Suprapubic skin (tissue), 4 donors: ENCODE measurements at places on chromosomes 7 and 10. TPM values are rescaled to one million over a fixed set of nuclear protein-coding genes. Genes with fewer than 3 reads are reported as not detected.

Gene ADAMTS14
- 0.32 TPM for total RNA-seq

Gene HABP2
- not detected for total RNA-seq

Gene GNA12
- 9.7 TPM for total RNA-seq

Gene PRSS2
- not detected for total RNA-seq

Gene ARL3
- 3.6 TPM for total RNA-seq

Gene IL6
- 0.80 TPM for total RNA-seq

Gene GNAT3
- not detected for total RNA-seq

- no peak for DNase-seq
These were observed 41.8 kb downstream of the APBB1IP start for GRCh38 chr10:26479766-26480492.

DNA sequence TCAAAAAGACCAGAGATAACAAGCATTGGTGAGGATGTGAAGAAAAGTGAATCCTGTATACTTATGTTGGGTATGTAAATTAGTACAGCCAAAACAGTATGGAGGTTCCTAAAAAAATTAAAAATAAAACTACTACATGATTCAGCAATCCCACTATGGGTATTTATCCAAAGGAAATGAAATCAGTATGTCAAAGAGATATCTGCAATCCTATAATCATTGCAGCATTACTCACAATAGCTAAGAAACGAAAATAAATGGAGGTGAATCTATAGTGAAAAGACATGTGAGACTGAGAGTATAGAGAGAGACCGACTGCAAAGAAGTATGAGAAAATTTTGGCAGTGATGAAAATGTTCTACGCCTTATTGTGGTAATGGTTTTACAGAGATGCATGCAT, 139.2 kb upstream of the TMEM168 start:
- DNase-seq: no peak

GRCh38 chr7:107396990-107397389, 72.9 kb upstream of the GPR22 start:
- DNase-seq: no peak

DNA sequence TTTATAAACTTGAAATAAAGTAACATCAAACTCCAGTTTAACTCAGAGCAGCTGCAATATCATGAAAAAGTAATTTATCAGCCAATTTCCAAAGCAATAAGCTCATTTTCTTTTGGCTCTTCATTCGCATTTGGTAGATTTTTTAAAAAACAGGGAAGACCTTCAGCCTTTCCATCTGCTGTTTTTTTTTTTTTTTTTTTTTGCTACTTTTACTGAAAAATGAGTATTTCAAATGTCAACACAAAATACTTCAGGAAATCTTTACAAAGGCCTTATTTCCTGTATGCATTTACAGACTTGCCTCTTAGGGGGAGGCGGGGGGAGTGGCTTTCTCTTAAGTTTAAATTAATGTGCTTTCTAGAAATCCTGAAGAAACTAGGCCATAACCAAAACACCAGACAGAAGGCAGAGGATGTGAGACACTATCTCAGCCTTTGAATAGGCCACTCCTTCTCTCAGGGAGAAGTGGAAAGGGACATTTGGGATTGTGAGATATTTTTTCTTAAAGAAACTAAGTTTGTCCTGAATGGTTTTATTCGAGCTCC, 91.8 kb downstream of the COL28A1 start:
- DNase-seq: no peak

GRCh38 chr7:101948650-101949049, 131.2 kb downstream of the CUX1 start:
- DNase-seq: no peak

GRCh38 chr10:14016011-14016536, 314.6 kb downstream of the FRMD4A start:
- DNase-seq: no peak

DNA sequence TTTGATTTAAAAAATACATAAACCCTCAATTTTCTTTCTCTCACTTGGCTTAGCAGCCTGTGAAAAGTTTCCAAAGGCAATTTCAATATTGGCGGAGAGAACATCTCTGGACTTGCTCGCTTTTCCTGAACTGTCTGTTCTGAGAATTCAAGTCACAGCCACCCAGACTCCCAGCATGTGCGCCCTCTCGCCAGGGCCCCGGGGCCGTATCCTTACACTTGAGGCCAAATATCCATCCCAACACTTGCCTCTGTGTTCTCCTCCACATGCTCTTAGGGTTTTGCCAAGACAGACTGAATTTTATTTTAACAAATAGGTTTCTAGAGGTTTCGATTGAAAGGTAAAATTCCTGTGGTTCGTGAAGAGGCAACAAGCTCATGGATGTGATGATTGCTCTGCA, 111.5 kb upstream of the GPR26 start:
- no peak for DNase-seq

- DNase-seq: no peak
These were observed 35.7 kb downstream of the CBX3 start for GRCh38 chr7:26237035-26237807.

- DNase-seq: no peak
These were observed 90.9 kb upstream of the PIP4K2A start for GRCh38 chr10:22805304-22805703.

GRCh38 chr7:81469869-81470723, 299.8 kb downstream of the HGF start:
- no peak for DNase-seq

DNA sequence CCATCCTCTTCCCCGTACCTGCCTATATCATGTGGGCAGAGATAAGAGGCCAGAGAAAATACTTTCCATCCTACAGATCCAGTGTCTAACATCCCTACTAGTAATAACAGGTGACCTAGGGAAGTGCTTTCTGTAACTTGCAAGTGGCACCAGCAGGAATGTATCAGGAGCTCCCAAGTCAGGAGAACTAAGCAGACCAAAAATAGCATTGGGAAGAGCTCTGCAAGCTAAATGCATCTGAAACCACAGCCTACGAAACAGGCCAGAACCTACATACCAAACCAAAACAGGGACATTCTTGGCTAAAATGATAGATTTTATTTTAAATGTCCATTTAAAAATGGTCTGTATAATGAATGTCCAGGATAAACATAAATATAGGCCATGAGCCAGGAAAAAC, 680.8 kb downstream of the PHTF2 start:
- no peak for DNase-seq

- peak; percentile 20 for DNase-seq
These were observed 21.6 kb downstream of the HIP1 start for GRCh38 chr7:75716992-75717626.

- DNase-seq: no peak
These were observed 163.9 kb upstream of the PPP1R3A start for GRCh38 chr7:114082642-114083165.

- DNase-seq: no peak
These were observed 80.8 kb upstream of the PLXNA4 start for GRCh38 chr7:132656846-132657776.

- no peak for DNase-seq
These were observed 100.8 kb upstream of the ARHGAP21 start for GRCh38 chr10:24824536-24824935.

GRCh38 chr10:33006342-33006887, 48.4 kb upstream of the ITGB1 start:
- DNase-seq: no peak

DNA sequence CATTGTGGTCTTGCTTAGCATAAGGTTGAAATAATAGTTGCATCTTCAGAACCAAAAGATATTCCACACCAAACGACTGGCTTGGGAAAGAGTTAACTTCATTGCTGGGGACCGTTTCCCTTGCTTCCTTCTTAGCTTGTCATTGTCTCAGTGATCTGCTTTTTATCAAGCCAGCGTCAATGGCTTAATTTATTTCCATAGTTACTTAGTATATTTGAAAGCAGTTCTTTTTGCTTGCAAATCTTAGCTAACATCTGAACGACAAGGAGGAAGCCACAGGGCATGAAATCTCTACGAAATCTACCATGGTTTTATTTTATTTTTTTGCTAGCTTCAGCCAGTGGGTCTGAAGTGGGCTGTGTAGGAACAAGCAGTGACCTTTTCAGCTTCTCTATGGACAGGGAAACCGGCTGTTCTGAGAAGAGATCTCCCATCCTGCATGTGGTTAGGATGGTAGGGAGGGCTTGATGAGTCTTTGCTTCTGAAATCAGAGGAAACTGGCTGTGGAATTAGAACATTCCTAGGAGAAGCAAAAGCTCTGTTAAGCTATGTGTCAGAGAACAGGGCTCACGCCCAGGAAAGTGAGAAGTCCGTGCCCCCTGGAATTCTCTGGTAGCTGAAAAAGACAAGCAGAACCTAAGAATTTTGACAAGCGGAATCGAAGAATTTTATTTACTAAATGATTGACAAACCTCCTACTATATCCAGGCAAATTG, 8.0 kb downstream of the SLC18A2 start:
- DNase-seq: no peak

GRCh38 chr7:10076660-10077300, 896.9 kb upstream of the PHF14 start:
- DNase-seq: no peak
